Activated T-cell treated with anti-CD3 and anti-CD28 coated beads for 48 hours (primary cell): ENCODE measurements at places on chromosomes 1 and 21.

GRCh38 chr1:199226163-199226562 lies 587.3 kb downstream of the PTPRC start:
- no peak for DNase-seq

- no peak for DNase-seq
These were observed 14.7 kb downstream of the TIE1 start for GRCh38 chr1:43315481-43315880.

- DNase-seq, result no peak
These were observed 39.8 kb downstream of the RASSF5 start for GRCh38 chr1:206547104-206547503.

- peak; percentile 71 for DNase-seq
These were observed at the start of gene LDLRAP1 for GRCh38 chr1:25543425-25544242. TSS of gene LDLRAP1 (plus strand) at chr1:25543606. CDS start at chr1:25543699, 93 bp downstream.

GRCh38 chr1:183244466-183244865 lies 58.4 kb downstream of the LAMC2 start:
- no peak for DNase-seq

GRCh38 chr1:67832737-67833601 lies at the start of gene GNG12:
TSS of gene GNG12 (minus strand) at chr1:67833467. CDS start at chr1:67707686, 125,781 bp downstream.
- peak; percentile 25 for DNase-seq

GRCh38 chr21:14955936-14956520 lies 108.8 kb downstream of the NRIP1 start:
- DNase-seq, result no peak

- no peak for DNase-seq
These were observed 3.3 kb downstream of the MGST3 start for GRCh38 chr1:165634154-165634921.

- no peak for DNase-seq
These were observed 22.5 kb downstream of the XCL1 start for GRCh38 chr1:168598892-168599291.

DNA sequence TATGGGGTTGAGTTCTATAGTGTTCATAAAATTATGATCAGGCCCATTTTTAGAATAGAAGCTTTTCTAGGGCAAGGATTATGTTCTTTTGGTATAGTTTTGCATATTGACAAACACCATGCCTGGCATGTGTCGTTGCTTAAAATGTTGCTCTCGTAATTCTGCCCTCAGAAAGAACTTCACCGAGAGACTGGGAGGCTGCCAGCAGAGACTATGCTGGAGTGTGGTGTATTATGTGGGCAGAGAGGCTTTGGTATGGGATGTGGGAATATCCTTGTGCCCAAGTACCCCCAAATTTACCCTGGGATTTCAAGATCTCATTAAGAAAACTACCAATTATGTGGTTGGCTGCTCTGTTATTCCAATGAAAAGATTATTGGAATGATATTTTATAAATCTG lies 27.9 kb downstream of the PGM1 start:
- DNase-seq, result no peak

GRCh38 chr1:208007319-208007937 lies 96.5 kb upstream of the CD34 start:
- DNase-seq, result no peak

- DNase-seq, result no peak
These were observed 729.4 kb downstream of the MATN1 start for GRCh38 chr1:29993950-29994349.

GRCh38 chr1:185229981-185230380 lies 73.0 kb downstream of the SWT1 start:
- DNase-seq, result no peak

DNA sequence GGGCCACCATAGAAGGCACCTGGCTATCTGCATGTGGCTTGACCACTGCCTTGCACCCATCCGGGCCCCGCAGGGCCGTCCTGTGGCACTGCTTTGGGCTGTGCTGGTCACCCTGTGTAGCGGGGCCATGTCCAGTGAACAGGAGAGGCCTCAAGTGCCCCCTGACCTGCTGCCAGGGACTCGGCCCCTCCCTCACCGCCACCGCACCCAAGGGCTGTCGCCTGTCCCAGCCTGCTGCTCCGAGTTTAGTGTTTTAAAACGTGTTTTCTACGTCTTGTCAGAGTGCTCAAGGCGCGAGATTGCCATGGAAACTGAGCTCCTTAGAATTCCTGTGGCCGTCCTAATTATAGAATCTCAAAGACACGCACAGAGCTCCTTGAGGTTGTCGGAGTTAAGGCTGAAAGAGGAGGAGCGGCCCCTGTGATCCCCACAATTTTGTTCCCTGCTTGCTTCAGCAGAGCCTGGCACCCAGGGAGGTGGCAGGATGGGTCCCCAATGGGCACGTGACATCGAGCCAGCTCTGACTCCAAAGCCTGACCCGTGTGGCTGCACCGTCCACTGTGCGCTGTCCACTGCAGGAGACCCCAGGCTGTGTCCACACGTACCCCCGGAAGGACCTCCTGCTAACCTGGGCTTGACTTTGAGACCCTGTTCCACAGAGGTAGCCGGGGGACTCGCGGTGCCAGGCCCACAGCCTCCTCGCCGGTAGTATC lies 66.2 kb downstream of the FAAP20 start:
- DNase-seq, result no peak

- DNase-seq, result no peak
These were observed 179.7 kb upstream of the HOOK1 start for GRCh38 chr1:59635097-59635496.

DNA sequence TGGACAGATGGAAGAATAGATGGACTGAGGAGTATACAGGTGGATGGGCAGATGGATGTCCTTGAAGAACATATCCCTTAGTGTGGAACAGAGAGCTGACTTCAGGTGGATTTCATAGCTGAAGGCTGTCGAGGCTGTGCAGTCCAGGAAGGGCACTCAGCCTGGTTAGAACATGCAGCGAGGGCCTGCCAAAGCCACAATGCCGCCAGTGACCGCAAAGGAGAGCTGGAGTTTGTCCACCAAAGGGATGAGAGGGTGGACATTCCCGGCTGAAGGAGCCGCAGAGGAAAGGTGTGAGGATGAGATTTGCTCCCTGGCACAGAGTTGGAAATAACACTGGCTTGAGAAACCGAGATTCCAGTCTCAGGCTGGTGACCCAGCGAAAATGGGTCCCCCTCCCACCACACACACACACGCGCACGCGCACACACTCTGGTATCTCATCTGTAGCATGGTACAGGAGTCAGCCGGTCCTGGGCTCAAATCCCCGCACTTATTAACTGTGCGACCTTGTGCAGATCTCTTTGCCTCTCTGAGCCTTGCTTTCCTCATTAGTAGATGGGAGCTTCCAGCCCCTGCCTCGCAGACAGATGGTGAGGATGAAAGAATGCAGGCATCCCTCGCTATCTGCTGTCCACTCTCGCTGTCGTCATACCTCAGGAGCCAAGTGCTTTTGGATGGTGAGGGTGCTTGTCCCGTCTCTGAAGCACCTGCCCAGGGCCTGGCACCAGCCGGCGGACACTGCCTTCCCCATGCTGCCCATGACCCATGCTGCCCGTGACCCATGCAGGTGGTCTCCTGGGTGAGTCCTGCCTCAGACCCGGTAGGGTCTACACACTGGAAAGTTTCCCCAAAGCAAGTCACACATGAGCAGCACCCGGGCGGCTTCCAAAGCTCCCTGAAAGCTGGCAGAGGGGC lies 26.8 kb upstream of the EFHD2 start:
- no peak for DNase-seq

GRCh38 chr1:150931773-150932172 lies 5.6 kb downstream of the SETDB1 start:
- DNase-seq, result no peak

GRCh38 chr1:23567629-23567995 lies 8.3 kb upstream of the ID3 start:
- DNase-seq, result no peak

DNA sequence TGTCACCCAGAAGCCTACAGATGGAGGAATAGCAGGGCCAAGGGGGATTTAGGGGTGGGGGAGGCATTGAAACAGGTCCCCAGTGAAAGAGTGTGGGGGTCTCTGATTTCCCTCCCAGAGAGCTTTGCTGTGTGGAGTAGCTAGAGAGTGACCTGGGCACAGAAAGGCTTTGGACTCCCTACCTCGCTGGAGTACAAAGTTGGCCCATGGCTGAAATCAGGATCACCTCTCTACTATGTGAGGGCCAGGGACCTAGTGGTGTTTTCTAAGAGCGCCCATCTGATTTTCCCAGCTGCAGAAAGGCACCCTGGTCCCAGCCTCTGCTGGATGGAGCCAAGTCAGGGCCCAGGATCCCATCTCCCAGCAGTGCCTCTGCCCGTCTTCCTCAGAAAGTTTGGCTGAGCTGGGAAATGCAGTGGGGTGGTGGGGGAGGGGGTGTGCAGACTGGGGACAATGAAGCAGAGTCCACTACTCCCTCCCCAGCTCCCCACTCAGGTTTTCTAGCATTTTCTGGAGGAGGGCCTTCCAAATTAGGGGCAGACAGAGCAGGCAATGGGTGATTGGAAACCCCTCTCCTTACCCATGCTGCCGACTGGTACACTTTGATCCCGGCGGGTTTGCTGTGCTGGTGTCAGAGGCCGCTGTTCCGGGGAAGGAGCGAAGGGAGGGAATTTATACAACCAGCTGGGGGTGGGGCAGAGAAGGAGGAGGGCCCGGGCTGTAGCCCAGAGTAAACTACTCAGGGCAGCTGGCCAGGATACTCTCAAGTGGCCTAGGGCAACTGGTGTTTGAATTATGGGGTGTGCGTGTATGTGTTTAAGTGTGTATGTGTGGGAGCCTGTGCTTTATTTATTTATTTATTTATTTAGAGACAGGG lies at the start of gene SELENBP1:
Gene SELENBP1 (minus strand): TSS at position 648 of the 877 bp plus-strand sequence. CDS start 64 bp downstream, at position 584.
- DNase-seq, result no peak

- DNase-seq, result no peak
These were observed 5.2 kb upstream of the PKNOX1 start for GRCh38 chr21:42969193-42969600.

DNA sequence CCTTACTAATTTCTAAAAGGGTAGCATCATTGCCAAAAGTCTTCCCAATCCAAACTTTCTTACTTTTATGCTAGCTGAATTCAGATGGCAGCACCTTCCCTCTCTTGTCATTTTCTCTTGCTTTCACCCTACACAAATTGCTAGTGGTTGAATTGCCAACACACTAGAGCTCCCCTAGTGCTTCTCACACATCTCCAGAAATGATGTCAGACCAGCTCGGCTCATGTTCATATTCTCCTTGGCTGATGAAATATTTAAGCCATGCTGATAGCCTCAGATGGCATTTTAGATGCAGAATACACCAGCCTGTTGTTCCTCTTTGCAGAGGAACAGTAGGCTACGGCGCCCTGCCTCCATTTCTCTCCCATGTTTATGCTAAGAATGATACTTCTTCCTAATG lies 256.9 kb downstream of the PTBP2 start:
- no peak for DNase-seq

- peak; percentile 8 for DNase-seq
These were observed 36.6 kb downstream of the GJA5 start for GRCh38 chr1:147723691-147724323.

GRCh38 chr1:1120866-1121591 lies 5.1 kb upstream of the C1orf159 start:
- DNase-seq, result no peak

DNA sequence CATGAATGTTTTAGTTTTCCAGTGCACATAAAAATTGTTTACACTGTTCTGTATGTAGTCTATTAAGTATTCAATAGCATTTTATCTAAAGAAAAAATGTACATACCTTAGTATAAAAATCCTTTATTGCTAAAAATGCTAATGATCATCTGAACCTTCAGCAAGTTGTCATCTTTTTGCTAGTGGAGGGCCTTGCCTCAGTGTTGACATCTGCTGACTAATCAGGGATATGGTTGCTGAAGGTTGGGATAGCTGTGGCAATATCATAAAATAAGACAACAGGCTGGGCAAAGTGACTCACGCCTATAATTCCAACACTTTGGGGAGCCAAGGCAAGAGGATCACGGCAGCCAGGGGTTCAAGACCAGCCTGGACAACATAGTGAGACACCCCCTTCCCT lies 9.0 kb downstream of the DYNLT5 start:
- no peak for DNase-seq

DNA sequence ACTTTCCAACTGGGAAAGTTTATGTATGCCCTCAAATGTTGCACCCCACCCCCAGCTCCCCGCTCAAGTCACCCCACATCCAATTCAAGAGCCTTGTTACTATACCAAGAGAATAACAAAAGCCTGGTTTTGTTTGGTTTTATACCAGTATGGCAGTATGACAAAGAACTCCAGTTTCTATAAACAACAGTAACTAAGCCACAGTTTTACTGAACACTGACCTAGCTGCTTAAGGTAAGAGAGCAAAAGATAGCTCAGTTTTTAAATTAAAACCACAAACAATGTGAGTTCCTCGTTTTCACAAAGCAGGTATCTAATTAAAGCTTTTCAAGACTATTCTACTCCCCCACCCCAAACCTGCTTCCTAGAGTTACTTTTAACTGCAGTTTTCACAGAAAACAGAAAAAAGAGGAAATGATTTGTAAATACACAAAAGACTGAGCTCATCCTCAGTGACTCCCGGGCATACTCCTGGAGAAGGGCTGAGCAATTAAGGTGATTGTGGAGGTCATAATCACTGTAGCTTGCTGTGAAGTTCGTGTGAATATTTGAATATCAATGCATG lies 59.3 kb upstream of the LHX8 start:
- no peak for DNase-seq

GRCh38 chr1:80540149-80540548 lies 1260.6 kb upstream of the ADGRL2 start:
- no peak for DNase-seq

DNA sequence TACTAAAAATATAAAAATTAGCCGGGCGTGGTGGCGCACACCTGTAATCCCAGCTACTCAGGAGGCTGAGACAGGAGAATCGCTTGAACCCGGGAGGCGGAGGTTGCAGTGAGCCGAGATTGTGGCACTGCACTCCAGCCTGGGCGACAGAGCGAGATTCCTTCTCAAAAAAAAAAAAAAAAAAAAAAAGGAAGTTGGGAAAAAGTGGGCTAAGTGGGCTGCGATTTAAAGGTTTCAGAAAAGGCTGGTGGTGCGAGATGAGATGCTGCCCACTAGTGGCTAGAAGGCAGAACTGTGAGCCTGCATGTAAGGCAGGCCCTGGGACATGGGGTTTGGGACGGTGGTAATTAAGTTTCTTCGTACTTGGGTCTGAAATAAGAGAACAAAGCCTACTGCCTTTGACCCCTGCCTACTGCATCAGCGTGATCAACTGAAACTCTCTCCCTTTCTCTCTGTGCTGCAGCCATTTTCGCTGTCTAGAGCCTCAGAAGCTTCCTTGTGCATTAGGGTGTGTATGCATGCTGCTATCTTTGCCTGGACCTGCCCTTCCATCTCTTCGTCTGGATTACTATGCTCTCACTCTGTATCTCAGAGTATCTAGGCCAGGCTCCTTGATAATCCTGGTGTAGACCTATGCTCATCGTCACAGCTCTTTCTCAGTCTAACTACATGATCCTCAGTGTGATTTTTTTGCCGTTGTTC lies 12.4 kb downstream of the FMOD start:
- DNase-seq, result peak; percentile 40

DNA sequence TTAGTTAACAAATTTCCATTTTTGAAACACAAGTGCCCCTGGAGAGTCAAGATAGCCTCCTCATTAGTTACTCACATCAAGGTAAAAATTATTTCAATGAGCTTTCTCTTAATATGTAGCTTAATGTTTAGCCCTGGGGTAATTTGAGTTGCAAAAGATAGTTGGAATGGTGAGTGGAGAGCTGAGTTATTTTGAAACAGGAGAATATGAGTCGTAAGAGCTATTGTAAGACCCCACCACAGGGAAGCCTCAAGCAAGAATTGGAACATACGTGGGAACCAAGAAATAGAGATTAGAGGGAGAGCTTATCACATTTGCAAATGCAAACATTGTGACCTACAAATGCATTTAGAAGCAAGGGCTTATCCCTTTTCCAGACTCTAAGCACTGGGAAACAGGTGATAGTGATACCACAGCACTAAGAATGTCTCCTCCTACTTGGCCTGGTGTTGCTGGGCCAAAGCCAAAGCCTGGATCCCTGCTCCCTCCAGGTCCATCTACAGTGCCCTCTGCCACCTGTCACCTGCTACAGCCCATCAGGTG lies 635.1 kb downstream of the PTPRC start:
- DNase-seq, result no peak
